Endothelial cell of umbilical vein (primary cell): ENCODE measurements at places on chromosomes 11 and 22. TPM values are rescaled to one million over a fixed set of nuclear protein-coding genes. Genes with fewer than 3 reads are reported as not detected.

CADM1 gene
- total RNA-seq, result 2.6 and 2.9 TPM in 2 replicates

MFRP gene
- not detected in 2 replicates for total RNA-seq

OR5D18 gene
- not detected in 2 replicates for total RNA-seq

IFITM5 gene
- not detected in 2 replicates for total RNA-seq

KRTAP5-10 gene
- total RNA-seq, result not detected in 2 replicates

DSCAML1 gene
- total RNA-seq, result not detected in 2 replicates

TESMIN gene
- 3.1 and 6.1 TPM in 2 replicates for total RNA-seq

C11orf91 gene
- 1.4 and 2.1 TPM in 2 replicates for total RNA-seq

CLTCL1 gene
- 6.2 and 6.8 TPM in 2 replicates for total RNA-seq

SLC25A45 gene
- 3.1 and 4.8 TPM in 2 replicates for total RNA-seq

DUSP8 gene
- 5.9 and 8.7 TPM in 2 replicates for total RNA-seq
